ENCODE measurements at places on chromosomes 2 and 18. TPM values are rescaled to one million over a fixed set of nuclear protein-coding genes. Genes with fewer than 3 reads are reported as not detected.
A peak's percentile ranks its signal among the peaks of the same experiment; 100 is the strongest.

Gene CEP68
- 7.1 TPM for total RNA-seq

Gene RGPD3
- total RNA-seq = 0.11 TPM

Gene MEP1B
- 4.6 TPM for total RNA-seq

Gene RRM2
- 216 TPM for total RNA-seq

Gene TEX44
- total RNA-seq = not detected

- DNase-seq = no peak
- H3K4me3 ChIP-seq = no peak overlapping the region
- no peaks in the 10 kb centered on the region for H3K4me1 ChIP-seq
- no peaks in the 10 kb centered on the region for H3K27me3 ChIP-seq
Measured at GRCh38 chr2:65551528-65551927, 119.1 kb upstream of the SPRED2 start.

DNA sequence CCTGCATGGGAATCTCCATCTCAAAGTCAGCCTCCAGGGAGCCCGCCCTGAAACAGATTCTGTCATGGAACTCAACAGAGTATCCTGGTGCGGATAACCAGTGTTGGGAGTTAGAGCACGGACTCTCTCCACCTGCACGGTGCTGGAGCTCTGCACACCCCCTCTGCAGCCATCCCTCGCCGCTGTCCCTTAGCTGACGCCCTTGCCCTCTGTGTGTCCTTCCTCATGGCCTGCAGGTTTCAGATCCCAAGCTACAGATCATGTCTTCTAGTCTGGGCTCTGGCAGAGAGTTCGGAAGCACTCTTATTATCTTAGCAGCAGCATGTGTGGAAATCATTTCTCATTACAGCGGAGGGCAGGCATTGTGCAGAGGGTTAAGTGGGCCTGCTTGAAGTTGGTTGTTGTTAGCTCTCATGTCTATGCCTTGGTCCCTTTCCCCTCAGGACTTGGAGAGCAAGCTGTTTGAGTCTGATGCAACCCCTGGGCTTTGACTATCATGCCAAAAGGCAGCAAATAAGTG is 26.0 kb downstream of the TMEM127 start:
- no peaks in the 10 kb centered on the region for H3K27me3 ChIP-seq
- no peaks in the 10 kb centered on the region for H3K4me1 ChIP-seq
- H3K4me3 ChIP-seq = no peak overlapping the region
- H3K36me3 ChIP-seq = no peaks in the 10 kb centered on the region

- H3K4me3 ChIP-seq = no peak overlapping the region
- H3K27me3 ChIP-seq = no peaks in the 10 kb centered on the region
- no peaks in the 10 kb centered on the region for H3K36me3 ChIP-seq
- H3K4me1 ChIP-seq = no peaks in the 10 kb centered on the region
Measured at GRCh38 chr18:50578030-50578429, 18.1 kb downstream of the MAPK4 start.

- DNase-seq = no peak
- H3K4me1 ChIP-seq = no peaks in the 10 kb centered on the region
- H3K27me3 ChIP-seq = no peaks in the 10 kb centered on the region
- no peak overlapping the region for H3K27ac ChIP-seq
- no peak overlapping the region for H3K4me3 ChIP-seq
- no peaks in the 10 kb centered on the region for H3K36me3 ChIP-seq
Measured at GRCh38 chr18:3468833-3469232, 18.9 kb downstream of the TGIF1 start.

DNA sequence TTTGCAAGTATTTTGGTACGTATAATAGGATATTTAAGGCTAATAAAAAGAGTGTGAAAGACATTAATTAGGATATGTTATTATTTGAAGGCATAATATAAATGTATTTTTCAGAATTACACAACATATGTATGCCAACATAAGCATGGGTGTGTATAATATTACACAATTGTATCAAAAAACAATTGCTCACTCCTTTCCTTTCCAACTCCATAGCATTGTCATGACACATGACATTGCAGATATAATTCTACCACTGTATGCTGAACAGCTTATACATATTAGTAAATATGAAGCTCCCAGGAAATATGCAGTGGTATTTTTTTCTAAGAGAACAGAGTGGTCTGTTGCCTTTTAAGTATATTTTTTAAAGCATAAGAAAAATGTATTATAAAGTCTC is 593.1 kb downstream of the TMX3 start:
- no peaks in the 10 kb centered on the region for H3K27me3 ChIP-seq
- H3K4me1 ChIP-seq = no peaks in the 10 kb centered on the region
- no peak for DNase-seq
- H3K4me3 ChIP-seq = no peak overlapping the region
- no peak overlapping the region for H3K27ac ChIP-seq
- no peaks in the 10 kb centered on the region for H3K36me3 ChIP-seq

GRCh38 chr2:177247693-177248262 is 16.7 kb downstream of the NFE2L2 start:
- no peak overlapping the region for H3K27ac ChIP-seq
- H3K4me3 ChIP-seq = no peak overlapping the region
- H3K27me3 ChIP-seq = no peaks in the 10 kb centered on the region
- no peaks in the 10 kb centered on the region for H3K36me3 ChIP-seq

DNA sequence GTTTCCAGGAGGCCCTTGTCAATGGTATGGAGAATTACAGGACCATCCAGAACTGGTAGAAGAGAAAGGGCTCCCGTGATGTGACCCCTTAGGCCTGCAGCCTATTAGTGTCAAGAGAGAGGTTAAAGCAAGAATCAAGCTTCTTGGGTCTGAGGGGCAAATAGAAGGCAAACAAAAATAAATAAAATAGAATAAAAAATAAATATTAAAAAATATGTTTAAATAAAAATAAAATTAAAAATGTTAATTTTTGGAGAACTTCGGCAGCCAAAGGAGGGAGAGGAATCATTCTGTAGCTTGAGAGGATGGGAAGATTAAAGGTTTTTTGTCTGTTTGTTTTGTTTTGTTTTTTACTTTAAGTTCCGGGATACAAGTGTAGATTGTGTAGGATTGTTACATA is 15.2 kb upstream of the TMEM178A start:
- no peaks in the 10 kb centered on the region for H3K4me1 ChIP-seq
- H3K27me3 ChIP-seq = no peaks in the 10 kb centered on the region
- H3K36me3 ChIP-seq = no peaks in the 10 kb centered on the region
- no peak overlapping the region for H3K4me3 ChIP-seq
- no peak for DNase-seq

GRCh38 chr2:222897898-222898297 is 37.1 kb downstream of the ACSL3 start:
- no peaks in the 10 kb centered on the region for H3K27me3 ChIP-seq
- no peak for DNase-seq
- no peaks in the 10 kb centered on the region for H3K36me3 ChIP-seq
- H3K27ac ChIP-seq = no peak overlapping the region

- no peak for DNase-seq
- no peaks in the 10 kb centered on the region for H3K27me3 ChIP-seq
- no peaks in the 10 kb centered on the region for H3K36me3 ChIP-seq
- H3K27ac ChIP-seq = no peak overlapping the region
- H3K4me3 ChIP-seq = no peak overlapping the region
Measured at GRCh38 chr2:18284331-18284730, 276.1 kb downstream of the RDH14 start.

GRCh38 chr2:211408483-211408891 is 852.1 kb downstream of the CPS1 start:
- H3K27ac ChIP-seq = no peak overlapping the region
- H3K4me1 ChIP-seq = no peaks in the 10 kb centered on the region
- no peak for DNase-seq
- H3K4me3 ChIP-seq = no peak overlapping the region
- H3K36me3 ChIP-seq = no peaks in the 10 kb centered on the region

DNA sequence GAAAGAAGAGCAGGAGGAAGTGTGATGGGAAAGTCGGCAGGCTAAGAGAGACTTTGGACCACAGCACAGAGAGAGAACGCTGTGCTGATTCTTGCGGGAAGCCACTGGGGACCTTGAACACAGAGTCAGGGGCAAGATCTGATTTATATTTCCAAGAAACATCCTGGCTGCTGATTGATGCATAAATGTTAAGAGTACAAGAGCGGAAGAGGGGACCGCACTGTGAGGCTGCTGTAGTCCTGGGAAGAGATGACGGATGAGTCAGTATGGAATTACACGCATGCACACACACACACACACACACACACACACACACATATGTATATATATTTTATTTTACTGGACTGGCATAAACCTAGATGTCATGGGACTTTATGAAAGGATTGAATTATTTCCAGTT is 865.6 kb upstream of the ID2 start:
- H3K4me3 ChIP-seq = no peak overlapping the region
- H3K36me3 ChIP-seq = no peaks in the 10 kb centered on the region
- no peak for DNase-seq
- H3K27me3 ChIP-seq = no peaks in the 10 kb centered on the region
- H3K27ac ChIP-seq = no peak overlapping the region
- no peaks in the 10 kb centered on the region for H3K4me1 ChIP-seq

DNA sequence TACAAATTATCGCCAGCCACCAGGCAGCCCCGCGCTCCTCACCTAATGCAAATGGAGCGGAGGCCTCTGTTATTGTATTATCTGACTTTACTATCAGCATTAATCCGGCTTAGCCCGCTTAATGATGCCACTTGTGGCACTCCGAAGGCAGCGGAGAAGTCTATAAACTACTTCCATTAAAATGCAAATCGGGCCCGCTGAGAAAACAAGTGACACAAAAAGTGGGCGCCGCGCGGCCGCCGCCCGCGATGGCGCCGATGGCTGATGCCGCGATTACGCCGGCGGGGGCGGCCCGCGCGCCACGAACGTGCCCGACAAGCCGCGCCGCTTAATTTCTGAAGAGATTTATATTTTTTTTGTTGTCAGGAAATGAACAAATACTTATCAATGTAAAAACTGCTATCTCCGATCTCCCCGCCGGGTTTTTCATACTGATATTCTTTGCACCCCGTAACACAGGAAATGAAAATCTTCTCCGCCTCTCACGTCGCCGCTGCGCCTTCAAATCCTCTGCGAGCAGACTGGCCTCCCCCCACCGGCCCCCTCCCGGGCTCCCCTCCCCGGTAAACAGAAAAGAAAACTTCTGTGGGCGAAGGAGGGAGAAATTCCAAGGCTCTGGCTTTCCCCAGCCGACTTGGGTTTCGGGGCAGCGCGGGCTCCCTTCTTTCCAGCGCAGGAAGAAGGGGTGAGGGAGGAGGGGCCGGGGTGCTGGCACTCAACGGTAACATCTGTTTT is 221.8 kb downstream of the INSIG2 start:
- peaks cover 11% of the 10 kb centered on the region for H3K27me3 ChIP-seq
- peaks cover 4% of the 10 kb centered on the region for H3K4me1 ChIP-seq
- peak; percentile 33 for DNase-seq
- no peak overlapping the region for H3K27ac ChIP-seq

GRCh38 chr18:9516437-9517064 is 41.2 kb downstream of the RALBP1 start:
- no peak overlapping the region for H3K27ac ChIP-seq
- no peaks in the 10 kb centered on the region for H3K36me3 ChIP-seq
- no peaks in the 10 kb centered on the region for H3K27me3 ChIP-seq

GRCh38 chr18:59492756-59493421 is 133.8 kb upstream of the LMAN1 start:
- no peak overlapping the region for H3K27ac ChIP-seq
- H3K4me3 ChIP-seq = no peak overlapping the region
- H3K4me1 ChIP-seq = no peaks in the 10 kb centered on the region
- no peaks in the 10 kb centered on the region for H3K36me3 ChIP-seq
- DNase-seq = no peak
- H3K27me3 ChIP-seq = no peaks in the 10 kb centered on the region

DNA sequence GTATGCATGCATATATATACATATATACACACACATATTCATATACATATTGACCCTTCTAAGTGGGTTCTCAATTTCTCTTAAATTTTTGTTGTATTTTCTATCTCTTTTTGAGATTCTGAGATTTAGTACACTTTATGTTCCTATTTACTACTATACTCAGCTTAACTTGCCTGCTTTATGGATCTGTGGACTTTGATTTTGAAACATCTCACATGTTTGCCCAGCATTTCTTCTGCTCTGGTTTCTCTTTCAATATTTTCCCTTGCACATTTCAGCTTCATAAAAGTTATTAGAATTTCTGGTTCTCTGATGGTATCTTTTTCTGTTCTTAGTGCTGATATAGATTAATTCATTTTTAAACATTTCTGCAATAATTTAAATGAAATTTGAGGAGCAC is 380.6 kb downstream of the SPAG16 start:
- H3K4me3 ChIP-seq = no peak overlapping the region
- no peak overlapping the region for H3K27ac ChIP-seq
- H3K27me3 ChIP-seq = no peaks in the 10 kb centered on the region
- H3K36me3 ChIP-seq = no peaks in the 10 kb centered on the region
- no peak for DNase-seq

GRCh38 chr2:155633887-155634570 is 698.5 kb downstream of the NR4A2 start:
- H3K27ac ChIP-seq = no peak overlapping the region
- no peaks in the 10 kb centered on the region for H3K4me1 ChIP-seq
- no peak overlapping the region for H3K4me3 ChIP-seq
- H3K36me3 ChIP-seq = no peaks in the 10 kb centered on the region
- no peaks in the 10 kb centered on the region for H3K27me3 ChIP-seq

DNA sequence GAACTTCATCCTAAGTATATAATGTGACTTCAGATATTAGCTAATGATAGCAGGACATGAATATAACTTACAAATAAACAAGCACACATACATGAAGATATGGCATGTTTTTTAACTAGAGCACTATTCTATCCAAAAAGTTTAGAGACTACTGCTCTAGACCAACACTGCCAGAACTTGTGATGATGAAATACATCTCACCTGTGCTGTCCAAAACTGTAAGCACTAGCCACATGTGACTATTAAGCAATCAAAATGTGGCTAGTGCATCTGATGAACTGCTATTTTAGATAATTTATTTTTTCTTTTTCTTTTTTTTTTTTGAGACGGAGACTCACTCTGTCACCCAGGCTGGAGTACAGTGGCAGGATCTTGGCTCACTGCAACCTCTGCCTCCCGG is 7.1 kb downstream of the AAK1 start:
- H3K27me3 ChIP-seq = no peaks in the 10 kb centered on the region
- H3K27ac ChIP-seq = no peak overlapping the region
- H3K4me1 ChIP-seq = no peaks in the 10 kb centered on the region
- no peak for DNase-seq

DNA sequence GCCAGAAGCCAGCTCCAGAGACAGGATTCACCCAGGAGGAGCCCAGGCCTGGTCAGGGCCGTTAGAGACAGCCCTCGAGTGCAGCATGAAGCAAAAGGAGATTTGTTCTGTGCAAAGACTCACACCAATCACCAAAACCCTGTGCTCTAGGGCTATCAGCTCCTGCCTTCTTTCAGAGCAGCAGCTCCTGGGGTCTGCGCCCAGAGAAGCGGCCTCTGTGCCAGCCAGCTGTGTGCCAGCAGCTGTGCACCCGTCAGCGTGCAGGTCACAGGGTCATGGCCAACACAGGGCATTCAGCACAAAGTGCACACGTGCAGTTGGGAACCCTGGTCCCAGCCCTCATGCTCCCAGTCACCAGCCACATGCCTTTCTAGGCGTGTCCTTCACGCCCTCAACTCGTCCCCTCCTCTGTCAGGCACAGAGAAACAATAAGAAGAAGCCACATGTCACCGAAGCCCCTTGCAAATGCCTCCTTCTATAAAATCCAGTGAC is 49.3 kb downstream of the ZNF516 start:
- peaks cover 9% of the 10 kb centered on the region for H3K4me1 ChIP-seq
- no peak overlapping the region for H3K4me3 ChIP-seq
- no peaks in the 10 kb centered on the region for H3K27me3 ChIP-seq
- H3K36me3 ChIP-seq = no peaks in the 10 kb centered on the region
